GOT3 (cell line): ENCODE measurements at places on chromosomes 1 and 21.

DNA sequence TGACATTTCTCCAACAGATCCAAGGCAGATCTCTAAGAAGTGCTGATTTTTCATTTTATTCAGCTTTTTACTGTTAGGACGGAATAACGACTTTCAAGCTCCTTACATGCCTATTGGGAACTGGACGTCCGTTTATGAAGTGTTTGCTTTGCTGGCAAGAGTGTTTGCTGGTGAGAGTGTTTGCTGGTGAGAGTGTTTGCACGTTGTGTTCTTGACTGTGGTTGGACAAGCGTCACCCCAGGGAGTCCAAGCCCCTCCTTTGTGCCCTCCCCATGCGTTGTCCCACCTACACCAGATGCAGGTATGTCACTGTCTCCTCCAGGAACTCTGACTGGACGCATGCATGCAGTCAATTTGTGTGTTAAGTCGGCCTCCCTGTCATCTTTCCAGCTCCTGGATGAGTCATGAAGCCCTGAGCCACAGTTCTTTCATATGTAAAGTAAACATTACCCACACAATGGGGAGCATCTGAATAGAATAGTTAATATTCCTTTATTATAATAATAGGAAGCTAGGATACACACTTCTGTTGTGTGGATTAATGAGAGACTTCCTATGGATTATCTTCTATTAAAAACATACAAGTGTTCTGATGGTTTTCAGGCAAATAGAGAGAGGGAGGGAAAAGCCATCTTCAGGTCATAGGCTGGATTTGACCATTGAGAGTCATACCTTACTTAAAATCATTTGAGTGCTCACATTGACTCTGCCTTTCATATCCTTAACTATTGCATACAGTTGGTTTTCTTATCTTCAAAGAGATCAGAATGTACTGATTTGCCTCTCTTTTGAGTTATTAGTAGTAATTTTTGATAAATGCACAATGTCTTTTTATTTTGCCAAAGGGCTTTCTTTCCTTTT lies 119.2 kb downstream of the GALNT2 start:
- peak; percentile 63 for DNase-seq

DNA sequence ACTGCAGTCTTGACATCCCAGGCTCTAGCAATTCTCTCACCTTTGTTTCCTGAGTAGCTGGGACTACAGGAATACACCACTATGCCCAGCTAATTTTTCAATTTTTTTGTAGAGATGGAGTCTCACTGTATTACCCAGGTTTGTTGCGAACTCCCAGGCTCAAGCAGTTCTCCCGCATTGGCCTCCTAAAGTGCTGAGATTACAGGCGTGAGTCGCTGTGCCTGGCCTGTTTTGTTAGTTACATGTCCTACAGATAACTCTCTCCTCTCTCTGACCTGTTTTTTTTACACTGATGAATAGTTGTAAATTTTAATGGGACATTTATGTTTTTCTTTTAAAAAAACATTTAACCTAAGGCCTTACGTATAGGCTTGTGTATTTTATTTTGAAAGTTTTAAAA lies 19.8 kb downstream of the PTBP2 start:
- no peak for DNase-seq

- no peak for DNase-seq
These were observed 5.6 kb downstream of the LYPLAL1 start for GRCh38 chr1:219179293-219179692.

DNA sequence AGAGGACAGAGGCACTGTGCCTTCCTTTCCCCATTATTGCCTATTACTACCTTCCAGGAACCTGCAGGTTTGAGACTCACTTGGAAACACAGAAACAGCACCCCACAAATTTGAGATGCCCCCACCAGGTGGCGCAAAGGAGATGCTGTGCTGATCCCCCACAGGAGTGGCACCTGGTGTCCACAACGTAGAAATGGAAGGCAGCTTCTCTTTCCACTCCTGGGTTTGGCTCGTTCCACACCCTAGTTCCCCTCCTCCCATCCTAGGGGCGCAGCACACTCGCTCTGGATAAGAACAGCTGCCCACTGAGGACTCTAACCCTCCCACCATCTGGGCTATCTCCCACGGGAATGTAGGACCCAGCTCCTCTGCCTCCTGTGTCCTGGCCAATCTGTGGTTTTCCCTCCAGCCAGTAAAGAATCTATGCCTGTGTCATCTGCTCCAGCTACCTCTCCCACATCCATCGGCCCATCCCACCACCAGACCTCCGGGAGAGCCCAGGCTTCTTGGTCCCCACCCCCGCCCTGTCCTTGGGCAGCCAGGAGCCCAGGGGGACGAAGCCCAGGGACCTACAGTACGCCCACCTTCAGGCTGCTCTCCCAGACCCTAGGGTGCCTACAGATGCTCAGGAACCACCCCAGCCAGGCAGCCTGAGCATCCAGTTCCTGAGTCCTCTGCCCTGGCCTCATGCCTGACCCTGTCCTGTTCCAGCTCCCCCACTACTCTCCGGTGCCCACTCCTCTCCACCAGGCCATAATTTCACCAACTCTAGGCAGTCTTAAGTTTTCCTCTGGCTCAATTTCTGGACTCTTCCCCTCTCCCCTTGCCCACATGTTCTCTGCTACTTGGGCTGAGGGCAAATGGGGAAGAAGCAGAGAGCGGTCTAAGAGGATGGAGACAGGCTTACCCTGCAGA lies 549 bp downstream of the THBS3 start:
- DNase-seq, result peak; percentile 43

DNA sequence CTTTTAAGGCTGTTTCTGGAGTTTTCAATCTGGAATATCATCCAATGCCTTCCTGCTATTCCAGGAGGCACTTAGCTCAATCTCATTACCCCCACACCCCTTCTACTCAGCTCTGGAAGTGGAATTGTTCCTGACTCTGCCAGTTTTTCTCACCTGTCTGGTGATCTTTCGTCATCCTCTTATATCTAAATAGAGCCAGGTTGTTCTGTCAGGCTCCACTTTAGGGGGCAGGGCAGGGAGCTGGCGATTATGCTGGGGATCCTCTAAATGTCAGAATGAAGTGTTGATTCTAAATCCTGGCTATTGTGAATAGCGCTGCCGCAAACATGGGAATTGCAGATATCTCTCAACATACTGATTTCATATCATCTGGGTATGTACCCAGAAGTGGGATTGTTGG lies 63.6 kb upstream of the ETV3 start:
- DNase-seq, result no peak

- no peak for DNase-seq
These were observed 59.2 kb downstream of the USP25 start for GRCh38 chr21:15788847-15789523.

- DNase-seq, result no peak
These were observed 55.4 kb upstream of the IFFO2 start for GRCh38 chr1:19011845-19012231.

- DNase-seq, result no peak
These were observed 19.5 kb upstream of the CREG1 start for GRCh38 chr1:167573035-167573434.
